ENCODE measurements at places on chromosomes 3 and 15. TPM values are rescaled to one million over a fixed set of nuclear protein-coding genes. Genes with fewer than 3 reads are reported as not detected.

- no peak for DNase-seq
Measured at GRCh38 chr15:67300266-67301025, 45.9 kb downstream of the IQCH start.

DNA sequence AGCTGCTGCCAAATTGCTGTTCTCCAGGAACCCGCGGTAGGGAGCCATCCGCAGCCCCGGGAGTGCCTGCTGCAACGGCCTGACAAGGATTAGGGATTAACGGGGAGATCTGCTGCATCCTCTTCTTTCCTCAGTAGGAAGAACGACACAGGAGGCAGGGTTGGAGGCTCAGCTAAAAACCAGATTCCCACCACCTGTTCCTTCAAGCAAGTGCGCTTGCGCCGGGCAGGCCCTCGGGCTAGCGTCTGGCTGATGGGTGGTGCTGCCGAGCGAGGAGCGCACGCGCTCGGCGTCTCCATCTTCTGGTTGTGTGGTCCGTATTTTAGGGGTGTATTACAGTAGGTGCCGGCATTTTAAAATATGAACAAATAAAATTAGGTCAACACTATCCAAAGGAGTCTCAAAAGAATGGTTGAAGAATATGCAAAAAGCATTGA is 25.4 kb upstream of the SLC25A26 start:
- DNase-seq = peak; percentile 42

GRCh38 chr3:161854232-161854771 is 357.7 kb downstream of the OTOL1 start:
- DNase-seq = peak; percentile 69

- DNase-seq = no peak
Measured at GRCh38 chr3:58754074-58754473, 87.5 kb upstream of the FAM3D start.

DNA sequence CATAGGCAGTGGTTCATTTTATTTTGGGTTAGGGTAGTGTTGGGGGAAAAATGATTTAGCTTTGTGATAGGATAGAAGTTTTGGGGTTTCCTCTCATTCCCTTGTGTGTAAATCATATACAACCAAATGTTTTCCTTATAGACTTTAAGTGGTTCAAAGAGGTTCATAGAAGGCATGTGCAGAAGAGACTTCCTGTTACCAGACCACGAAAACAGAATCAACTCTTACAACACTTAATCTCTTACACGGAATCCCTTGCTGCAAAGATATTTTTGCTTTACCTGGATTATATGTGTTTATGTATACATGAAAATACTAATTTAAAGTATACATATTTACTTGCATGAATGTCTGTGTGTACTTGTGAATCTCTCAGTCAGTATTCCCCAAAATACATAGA is 2.9 kb downstream of the TMOD2 start:
- DNase-seq = no peak

GRCh38 chr15:80234883-80235282 is 17.1 kb downstream of the CTXND1 start:
- DNase-seq = no peak

DNA sequence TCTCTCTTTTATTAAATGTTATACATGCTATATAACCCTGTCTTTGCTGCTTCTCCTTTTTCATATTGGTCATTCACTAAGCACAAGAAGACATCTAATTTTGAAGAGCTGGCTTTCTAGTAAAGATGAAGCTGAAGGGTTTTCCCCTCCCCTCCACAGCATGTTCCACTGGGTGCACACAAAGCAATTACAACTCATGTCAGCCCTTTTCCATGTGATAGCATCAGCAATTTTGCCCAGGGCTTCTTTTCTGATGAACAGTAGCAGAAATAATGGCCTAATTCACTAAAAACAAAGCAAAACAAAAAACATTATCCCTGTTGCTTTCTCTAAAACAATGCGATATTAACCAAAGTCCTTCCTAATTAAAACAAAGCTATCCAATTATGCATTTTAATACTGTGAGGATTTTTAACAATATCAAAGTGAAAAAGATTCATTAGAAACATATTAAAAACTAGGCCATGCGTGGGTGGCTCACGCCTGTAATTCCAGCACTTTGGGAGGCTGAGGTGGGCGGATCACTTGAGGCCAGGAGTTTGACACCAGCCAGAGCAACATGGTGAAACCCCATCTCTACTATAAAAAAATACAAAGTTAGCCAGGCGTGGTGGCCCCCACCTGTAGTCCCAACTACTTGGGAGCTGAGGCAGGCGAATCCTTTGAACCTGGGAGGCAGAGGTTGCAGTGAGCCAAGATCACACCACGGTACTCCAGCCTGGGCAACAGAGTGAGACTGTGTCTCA is 12.2 kb upstream of the PIK3R4 start:
- DNase-seq = no peak

The STXBP5L gene
- polyA plus RNA-seq = 0.84 TPM

The RBP2 gene
- polyA plus RNA-seq = 2,966 TPM

All from large intestine (tissue), 12 donors.